ENCODE measurements at places on chromosomes 7 and 10.

GRCh38 chr10:69506834-69507713, 55.8 kb downstream of the TSPAN15 start:
- no peak for DNase-seq

DNA sequence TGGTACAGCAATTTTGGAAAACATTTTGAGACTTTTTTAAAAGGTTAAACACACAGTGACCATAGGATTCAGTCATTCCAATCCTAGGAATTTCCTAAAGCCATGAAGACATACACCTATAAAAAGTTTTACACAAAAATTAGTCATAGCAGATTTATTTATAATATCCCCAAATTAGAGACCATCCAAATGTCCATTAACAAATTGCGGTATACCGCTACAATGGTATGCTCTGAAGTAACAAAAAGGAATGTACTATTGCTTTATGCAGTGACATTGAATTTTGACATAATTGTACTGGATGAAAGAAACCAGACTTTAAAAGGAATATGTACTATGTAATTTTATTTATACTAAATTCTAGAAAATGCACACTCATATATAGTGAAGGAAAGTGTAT, 362.8 kb downstream of the HGF start:
- no peak for DNase-seq

GRCh38 chr7:136133551-136133950, 156.4 kb upstream of the MTPN start:
- DNase-seq, result no peak

DNA sequence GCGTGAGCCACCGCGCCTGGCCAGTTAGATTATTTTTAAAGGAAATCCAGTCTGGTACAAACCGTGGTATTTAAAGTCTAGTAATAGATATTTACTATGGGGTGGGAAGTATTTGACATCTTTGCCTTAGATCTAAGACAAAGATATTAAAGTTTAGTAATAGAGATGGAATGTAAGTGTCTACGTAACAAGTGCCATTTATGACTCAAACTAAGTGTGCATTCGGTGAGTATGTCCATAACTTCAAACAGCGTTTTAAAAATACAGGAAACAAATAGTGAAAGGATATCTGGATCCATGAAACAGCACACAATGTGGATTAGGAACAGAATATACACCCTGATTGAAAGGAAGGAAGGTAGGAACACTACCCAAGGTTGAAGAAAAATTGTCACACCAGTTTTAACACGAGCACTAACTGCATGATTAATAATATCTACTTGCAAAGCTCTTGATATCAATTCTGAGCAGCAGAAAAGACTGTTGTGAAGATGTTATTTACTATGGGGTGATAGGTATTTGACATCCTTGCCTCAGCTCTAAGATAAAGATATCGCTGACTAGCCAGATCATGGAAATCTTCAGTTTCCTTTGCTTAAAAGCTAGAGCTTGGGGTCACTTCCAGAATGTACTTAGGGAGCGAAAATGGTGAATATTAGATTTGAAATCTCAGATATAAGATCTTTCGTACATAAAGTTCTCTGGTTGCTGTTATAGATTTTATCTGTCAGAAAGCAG, 48.7 kb downstream of the EPC1 start:
- DNase-seq, result no peak

DNA sequence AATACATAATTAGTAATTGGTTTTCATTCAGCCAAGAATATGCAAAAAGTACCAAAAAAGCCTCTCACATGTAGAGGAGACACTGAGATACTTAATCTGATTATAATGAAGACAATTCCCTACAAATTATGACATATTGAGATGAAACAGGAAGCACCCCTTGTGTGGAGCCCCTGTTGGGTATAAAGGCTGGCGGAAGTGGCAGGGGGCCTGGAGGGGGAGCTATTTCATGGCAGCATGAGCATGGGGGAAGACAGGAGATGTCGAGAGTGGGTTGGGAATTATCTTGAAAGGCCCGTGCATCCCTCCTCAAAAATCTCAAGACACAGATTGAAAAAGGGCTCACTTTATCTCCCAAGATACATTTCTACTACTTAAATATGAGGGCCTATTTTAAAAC, 96.9 kb downstream of the PIP4K2A start:
- no peak for DNase-seq

DNA sequence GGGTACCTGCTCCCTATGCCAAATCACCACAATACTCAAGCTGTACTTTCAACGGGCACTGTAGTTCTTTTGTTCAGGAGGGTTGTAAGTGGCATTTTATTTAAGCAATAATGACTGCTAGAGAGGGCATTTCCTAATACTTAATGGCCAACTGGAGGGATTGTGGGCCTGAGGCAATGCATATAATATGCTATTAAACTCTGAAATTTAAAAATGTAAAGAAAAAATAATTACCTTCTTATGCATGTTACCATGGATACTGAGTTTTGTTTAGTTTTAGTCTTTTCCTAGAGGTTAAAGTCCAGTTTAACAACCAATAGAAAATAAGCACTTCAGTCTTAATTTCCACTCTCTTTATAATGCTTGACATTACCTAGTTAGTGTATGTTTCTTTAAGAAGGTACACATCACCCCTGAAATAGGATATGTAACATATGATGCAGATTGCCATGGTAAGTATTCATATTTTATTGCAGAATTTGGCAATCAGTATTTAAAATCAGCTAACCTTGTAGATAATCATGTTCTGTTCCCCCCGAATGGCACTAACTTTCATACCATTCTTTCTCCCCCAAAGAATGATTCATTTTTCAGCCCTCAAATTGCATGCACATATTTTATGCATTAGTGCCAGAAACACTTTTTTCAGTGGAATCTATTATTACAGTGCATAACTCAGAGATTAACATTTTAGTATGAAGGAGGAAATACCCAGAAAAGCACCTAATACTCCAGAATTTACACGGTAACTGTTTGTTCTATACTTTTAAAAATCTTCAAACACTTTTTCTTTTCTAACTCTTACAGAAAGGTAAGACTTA, 90.3 kb upstream of the ZNF438 start:
- DNase-seq, result no peak

DNA sequence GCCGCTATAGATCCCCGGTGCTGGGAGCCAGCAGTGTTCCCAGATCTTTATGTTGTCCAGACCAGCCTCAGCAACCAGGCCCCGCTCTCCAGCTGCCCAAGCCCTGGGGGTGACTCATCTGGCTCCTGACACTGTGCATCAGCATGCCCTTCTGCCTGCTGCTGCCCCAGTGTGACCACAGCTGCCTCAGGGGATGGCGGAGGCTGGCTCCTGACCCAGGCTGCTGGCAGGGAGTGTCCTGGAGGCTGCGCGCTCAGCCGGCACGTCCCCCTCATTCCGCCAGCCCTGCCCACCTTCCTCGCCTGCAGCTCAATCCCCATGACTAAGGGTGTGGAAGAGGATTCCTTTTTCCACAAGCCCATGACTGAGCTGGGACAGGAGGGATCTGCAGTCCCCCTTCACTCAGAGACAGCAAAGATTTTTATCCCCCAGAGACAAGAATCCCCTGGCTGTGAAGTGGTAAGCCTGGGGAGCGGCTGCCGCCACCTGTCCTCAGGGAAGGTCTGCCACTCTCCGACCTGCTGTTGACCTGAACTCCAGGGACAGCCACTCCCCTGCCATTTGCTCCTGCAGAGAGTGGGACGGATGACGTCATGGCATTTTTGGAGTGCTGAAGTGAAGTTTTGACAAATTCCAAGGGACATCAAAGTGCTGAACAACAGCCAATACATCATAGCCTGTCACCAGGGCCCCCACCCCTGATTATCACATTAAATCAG, 182.8 kb upstream of the BMPER start:
- no peak for DNase-seq

GRCh38 chr7:50696810-50697582, 85.7 kb downstream of the GRB10 start:
- DNase-seq, result no peak

DNA sequence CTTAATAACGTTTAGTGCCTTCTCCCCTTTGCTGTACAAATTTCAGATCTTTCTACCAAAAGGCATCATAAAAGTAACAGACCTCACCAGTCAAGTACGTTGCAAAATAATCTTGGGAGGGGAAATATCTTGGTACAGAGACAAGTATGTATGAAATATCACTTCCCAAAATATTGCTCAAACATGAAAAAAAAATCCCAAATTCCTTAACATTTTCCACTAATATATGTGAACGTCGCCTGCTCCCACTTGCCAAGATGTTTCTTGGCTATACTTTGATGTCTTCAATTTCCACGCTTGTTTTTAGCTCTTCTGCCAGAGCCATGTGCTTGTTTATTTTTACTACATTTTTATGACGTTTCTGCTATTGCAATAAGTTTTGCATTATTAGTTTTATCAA, 223.5 kb downstream of the PLXNA4 start:
- no peak for DNase-seq

GRCh38 chr7:139627831-139628230, 104.3 kb downstream of the CLEC2L start:
- no peak for DNase-seq

DNA sequence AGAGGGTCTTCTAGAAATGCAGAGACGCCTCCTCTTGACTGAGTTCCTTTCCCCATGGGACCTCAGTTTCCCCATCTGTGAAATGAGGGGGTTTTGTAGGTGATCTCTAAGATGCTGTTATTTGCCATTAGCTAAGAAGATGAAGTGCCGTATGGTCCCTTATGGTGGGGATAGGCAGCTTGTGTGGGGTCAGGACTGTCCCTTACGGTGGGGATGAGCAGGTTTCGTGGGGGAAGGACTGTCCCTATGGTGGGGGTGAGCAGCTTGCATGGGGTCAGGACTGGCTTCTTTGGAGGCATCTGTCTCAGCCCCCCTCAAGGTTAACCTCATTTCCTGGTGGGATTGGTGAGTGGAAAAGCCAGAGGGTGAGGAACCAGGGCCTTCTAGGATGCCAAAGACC, 148.3 kb upstream of the GPR26 start:
- no peak for DNase-seq

DNA sequence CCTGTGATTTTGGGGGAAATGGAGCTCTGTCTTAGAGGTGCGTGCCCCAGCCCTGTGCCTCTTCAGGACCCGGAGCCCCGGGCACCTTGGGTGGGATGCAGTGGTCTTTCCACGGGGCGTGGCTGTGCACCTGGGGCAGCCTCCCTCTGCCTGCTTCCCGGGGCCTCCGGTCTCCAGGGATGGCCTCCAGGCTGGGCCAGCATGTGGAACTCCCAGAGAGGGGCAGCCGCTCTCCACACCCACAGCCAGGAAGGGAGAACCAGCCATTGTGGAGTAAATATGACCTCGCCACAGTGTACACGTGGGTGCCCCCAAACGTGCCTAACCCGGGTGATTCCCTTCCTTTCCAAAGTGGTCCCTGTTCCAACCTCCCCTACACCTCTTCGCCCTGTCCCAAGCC, 52.6 kb downstream of the JAKMIP3 start:
- DNase-seq, result no peak

- no peak for DNase-seq
These were observed 21.0 kb downstream of the HIBADH start for GRCh38 chr7:27641581-27642230.

DNA sequence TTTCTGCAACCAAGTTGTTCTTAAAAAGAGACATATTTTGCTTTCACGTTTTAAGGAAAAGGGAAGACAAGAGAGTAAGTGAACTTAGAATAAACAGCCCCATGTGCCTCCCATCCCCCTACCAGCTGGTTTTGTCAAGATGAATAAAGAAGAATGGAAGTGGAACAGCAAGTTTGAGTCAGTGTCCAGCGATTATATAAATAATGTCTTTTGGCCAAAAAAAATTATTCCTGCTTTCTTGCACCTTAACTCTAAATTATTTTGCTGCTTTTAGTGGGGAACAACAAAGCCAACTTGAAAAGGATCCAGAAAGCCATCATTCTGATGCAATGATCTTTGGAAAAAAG, 82.4 kb upstream of the TRIL start:
- no peak for DNase-seq

DNA sequence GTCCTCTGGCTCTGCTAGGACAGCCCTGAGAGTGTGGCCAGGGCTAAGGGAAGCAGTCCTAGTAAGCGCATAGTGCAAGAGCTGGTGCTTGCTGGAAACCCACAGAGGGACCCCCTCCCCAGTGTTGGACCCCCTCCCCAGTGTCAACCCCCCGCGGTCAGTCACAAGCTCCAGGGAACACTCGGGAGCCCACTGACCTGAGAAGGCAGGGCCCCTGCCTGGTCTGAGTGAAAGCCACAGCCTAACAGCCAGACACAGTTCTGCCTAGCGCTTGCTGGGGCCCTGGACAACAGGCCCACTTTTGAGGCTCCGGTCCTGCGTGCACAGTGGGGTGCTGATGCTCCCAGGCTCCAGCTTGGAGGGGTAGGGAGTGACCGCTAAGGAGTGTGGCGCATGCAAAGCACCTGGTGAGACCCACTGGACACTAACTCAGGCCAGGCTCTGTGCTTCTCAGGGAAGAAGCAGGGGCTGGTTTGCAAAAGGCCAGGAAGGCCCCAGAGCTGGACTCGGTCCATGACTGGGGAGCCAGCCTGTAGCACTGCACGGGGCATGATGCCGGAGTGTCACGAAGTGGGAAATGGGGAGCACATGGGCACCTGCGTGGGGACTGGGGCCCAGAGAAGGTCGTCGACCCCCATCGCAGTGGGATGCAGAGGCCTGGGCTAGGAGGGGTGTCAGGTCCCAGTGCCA, 175.8 kb upstream of the PPP2R2D start:
- no peak for DNase-seq

- no peak for DNase-seq
These were observed 528.7 kb upstream of the DPP6 start for GRCh38 chr7:153523320-153524015.

- no peak for DNase-seq
These were observed 304.1 kb downstream of the GRM8 start for GRCh38 chr7:126948664-126949063.

- DNase-seq, result no peak
These were observed 86.7 kb downstream of the SEMA3E start for GRCh38 chr7:83562289-83562688.

DNA sequence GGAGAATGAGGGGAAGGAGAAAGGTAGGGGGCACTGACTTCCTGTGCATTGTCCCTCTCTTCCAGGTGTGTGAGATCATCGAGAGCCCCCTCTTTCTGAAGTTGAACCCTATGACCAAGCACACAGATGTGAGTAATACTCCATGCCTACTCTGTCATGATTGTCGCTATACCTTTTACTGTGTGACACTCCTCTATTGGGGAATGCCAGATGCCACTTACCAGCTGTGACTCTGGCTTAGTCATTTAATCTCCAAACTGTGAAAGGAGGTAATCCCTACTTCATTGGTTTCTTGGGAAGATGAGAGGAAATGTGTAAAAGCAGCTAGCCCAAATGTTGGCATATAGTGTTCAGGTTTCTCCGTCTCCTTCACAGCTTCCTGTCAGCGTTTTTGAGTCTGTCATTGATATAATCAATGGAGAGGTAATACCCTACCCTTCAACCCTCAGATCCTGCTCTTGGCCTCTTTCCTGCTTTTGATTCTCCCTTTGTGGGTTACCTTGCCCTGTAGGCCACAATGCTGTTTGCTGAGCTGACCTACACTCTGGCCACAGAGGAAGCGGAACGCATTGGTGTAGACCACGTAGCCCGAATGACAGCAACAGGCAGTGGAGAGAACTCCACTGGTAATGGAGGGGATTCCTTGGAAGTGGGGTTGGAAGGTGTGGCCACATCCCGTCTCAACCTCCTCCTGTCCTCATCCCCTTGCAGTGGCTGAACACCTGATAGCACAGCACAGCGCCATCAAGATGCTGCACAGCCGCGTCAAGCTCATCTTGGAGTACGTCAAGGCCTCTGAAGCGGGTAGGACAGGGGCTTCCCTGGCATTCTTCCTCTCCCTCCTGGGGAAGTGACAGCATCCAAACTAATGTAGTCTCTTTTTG, 2.0 kb downstream of the COPS6 start:
- no peak for DNase-seq

All from left renal pelvis (tissue), 4 donors.